ENCODE measurements at places on chromosomes 2 and 18.

DNA sequence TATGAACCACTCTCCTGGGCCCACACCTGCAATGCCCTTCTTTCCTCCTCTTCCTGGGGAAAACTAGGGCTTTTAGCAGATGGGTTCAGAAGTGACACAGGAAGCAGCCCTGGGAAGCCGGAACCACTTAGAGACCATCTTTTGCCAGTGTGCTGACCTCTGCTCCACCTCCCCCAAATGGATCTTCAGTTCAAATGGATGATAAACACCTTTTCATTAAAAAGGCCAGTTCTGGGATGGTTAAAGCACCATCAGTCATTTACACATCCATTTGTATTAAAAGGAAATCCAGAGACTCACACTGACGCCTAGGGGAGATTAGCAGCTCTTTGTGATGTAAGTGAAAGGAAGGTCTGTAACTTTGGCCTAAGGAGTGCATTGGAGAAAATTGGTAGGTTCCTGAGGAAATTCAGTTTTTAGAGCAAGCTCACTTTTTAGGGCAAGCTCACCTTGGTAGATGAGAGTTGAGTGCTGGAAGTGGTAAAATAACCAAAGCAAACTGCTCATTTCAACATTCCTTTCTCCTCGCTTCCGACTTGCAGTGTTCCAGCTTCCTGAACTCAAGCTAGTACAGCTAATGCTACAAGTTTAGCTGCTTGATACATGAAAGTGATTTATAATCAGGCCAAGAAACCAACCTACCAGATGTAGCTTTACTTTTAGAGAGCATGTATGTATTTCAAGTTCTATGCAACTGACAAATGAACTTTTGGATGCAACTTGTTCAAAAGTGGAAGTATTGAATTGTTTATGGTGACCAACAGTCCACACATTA is 47.7 kb downstream of the ACTR2 start:
- no peak for DNase-seq

- DNase-seq, result no peak
These were observed 27.2 kb upstream of the STAT4 start for GRCh38 chr2:191177751-191178736.

DNA sequence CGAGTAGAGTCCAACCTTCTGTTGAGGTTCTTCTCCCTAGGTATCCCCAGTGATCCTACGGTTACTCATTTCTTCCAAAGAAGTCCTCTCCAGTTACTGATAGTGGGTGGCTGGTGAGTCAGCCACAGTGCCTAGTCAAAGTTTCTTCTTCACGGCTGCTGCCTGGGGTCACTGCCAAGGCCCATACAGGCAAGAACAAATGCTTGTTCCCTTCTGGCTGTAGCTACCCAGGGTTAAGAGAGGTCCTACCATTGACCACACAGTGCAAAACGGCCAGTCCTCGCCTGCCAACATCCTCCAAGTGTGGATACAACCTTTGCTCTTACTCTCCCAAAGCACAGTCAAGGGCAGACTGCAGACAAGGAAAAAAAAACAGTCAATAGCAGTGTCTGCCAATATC is 2.9 kb upstream of the PTPN4 start:
- DNase-seq, result no peak

DNA sequence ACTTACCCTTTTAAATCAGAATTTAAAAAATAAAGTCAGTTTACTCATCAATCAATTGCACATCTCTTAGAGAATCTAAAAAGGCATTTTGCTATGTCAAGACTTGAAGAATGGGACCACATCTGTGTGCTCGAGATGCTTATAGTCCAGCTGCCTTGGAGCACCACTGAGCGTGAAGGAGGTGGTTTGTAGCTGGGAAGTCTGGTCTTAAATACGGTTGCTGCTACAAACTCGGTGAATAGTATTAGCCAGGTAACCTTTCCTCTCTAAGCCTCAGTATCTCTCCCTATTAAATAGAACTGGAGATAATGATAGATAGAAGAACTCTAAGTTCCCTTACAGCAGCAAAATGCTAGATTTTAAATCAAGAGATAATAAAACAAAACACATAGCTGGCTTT is 289.7 kb downstream of the TRIB2 start:
- no peak for DNase-seq

DNA sequence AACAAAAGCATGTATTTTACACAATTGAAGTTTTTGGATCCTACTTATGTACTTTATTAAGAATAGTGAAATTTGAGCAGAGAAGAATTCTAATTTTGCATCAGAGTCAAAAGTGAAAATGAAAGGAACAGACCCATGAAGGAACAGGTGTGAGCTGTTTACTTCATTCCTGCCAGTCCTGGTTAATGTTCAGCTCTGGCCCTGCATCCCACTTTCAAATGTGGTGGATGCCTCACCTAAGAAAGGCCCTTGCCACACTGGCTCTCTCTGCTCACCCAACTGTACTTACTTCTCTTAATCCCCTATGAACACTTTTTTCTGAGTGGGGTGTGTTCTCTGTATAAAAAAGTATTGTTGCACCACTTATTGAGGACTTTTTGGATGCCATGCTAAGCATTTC is 22.2 kb downstream of the FAM110C start:
- DNase-seq, result no peak

DNA sequence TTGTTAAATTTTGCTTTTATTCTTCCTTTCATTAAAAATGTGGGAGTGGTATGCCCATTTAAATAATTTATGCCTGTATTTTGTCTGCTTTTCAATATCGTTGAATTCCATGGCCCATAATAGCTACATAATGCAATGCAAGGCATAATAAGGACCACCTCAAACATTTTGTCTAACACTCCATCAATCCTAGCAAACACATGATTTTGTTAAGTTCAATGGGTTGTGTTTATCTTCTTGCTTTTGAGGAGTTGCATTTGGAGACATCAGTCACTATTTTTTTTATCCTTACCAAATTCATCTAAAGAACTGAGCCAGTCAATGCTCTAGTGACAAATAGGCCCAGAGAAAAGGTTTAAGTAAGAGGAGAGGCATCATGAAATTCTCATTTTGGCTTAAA is 145.5 kb downstream of the ZNF385B start:
- DNase-seq, result no peak

GRCh38 chr2:120300385-120300784 is 45.6 kb upstream of the INHBB start:
- no peak for DNase-seq

GRCh38 chr18:46341986-46342525 is 237.9 kb downstream of the HAUS1 start:
- no peak for DNase-seq

DNA sequence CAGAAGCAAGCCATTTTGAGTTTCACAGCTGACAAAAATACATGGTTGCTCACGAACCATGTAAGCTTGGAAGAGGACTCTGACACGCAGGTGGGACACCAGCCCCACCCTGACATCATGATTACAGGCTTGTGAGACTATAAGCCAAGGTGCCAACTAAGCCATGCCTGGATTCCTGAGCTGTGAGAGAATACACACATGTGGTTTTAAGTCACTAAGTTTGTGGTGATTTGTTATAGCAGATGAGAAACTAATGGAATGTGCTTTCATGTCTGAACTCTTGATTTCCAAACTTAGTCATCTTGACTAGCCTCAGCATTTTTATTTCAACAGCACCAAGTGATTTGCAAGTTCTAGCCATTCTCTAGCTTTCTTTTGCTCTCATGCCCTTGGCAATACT is 676.1 kb upstream of the CELF4 start:
- no peak for DNase-seq

DNA sequence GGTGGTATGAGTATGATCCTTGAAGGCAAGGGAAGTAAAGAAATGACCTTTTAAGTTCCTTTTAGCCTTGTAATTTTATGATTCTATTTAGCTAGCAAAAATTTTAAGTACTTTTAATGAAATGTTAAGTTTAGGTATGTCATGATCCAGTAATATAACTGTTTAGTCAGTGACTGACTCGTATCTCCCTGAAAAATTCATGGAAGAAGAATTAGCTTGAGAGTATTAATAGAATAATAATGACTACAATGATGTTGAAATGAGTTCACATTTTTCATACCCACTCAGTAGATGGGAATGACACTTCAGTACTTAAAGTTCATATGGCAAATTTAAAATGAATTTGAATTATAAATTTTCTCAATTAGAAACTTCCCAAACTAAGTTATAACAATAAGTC is 14.6 kb downstream of the RAB3GAP1 start:
- DNase-seq, result no peak

DNA sequence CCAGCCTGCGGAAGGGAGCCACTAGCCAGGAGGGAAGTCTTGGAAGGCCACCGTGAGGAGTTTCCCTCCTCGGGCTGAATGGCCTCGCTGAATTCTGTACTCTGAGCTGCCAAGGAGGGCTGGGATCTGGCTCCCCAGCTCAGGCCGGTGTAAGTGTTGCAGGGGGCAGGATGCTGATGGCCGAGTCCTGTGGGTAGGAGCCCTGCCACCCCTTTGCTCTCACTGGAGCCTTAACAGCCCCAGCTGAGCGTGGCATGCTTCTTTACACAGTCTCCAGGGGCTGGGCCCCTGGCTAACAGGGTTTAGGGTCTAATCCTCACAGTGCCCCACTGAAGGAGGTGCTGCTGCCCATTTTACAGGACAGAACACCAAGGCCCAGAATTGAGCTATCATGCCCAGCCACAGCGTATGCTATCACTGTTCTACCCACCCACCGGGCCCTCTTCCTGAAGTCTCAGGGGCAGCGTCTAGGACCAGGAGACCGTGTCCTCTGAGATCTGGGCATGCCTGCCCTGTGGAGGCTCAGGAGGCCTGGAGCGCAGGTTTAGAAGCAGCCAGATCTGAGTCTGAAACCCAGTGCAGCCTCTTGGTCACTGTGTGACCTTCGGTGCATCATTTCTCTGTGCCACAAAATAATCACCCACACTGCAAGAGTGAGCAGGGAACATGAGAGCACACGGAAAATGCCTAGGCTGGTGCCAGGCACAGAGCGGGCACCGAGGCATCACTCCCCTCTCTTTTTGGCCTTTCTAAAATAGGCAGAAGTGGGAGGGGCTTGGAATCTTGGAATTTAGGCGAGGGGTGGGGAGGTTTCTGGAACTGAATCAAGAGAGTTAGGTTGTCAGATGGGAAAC is 42.9 kb downstream of the TMEM37 start:
- DNase-seq, result no peak

- no peak for DNase-seq
These were observed 166.2 kb downstream of the INHBB start for GRCh38 chr2:120511947-120512710.

GRCh38 chr2:127107622-127107999 is 657 bp upstream of the BIN1 start:
- no peak for DNase-seq

Measured in left hindlimb (tissue), 1 donor.